ENCODE measurements at places on chromosomes 4 and X. TPM values are rescaled to one million over a fixed set of nuclear protein-coding genes. Genes with fewer than 3 reads are reported as not detected.

Gene LETM1
- 57.5 TPM for total RNA-seq

- DNase-seq, result no peak
These were observed 62.4 kb downstream of the NBDY start for GRCh38 chrX:56791456-56791855.

- no peak for DNase-seq
These were observed 1.1 kb downstream of the PLXNA3 start for GRCh38 chrX:154458954-154459778.

DNA sequence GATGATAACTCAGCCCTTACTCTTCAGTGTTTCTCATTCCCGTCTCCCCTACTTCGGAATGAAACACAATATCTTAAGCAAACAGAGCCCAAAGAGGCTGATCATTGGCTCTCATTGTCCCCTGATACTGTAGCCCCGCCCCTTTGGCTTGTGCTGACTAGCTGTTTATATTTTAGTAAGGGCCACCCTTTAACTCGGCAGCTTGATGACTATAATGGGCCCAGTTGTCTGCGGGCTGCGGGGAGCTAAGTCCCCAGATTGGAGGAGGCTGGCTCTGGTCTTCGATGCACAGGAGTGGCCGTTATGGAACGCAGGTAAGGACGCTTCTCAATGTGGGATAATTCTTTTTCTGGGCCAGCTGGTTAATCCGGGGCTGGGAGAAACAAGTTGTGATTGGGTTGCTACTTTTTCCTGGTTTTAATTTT lies at the start of gene TRIM2:
Gene TRIM2, plus strand, starts transcription at position 197 of the 425 bp plus-strand sequence. Its CDS starts 88 bp downstream, at position 285.
- peak; percentile 10 for DNase-seq

DNA sequence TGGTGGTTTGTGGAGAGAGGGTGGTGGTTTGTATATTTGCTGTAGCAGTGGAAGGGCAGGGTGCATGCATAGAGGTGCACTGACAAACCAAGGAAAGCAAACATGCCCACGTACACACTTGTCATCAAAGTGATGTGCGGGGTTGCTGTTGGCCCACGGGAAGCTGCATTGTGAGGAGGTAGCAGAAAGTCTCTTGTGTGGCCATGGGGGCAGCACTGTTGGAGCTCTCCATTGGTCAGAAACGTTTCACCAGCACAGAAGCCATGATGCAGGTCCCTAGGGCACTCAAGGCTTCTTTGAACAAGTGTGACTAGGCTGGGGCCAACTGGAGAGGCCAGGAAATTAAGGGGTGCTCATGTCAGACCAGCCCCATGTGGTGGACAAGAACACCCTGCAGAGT lies 174.8 kb upstream of the KLF8 start:
- no peak for DNase-seq

DNA sequence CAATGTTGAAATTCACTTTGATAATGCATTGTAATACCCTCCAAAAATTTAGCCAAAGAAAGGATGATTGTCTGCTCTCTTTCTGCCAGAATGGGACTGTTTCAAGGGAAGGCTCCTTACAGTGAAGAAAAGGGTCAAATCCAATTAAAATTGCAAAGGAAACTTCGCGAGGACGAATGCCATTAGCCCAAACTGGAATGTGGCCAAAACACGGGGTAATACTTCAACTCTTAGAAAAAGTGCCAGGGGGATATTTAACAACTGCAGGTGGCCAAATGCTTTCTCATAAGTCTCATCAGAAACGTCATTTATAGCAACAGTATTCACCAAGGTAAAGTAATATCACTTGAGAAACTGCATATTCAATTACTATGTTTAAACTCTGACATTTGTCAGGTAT lies 29.0 kb downstream of the NKX3-2 start:
- no peak for DNase-seq

Gene GC
- not detected for total RNA-seq

- DNase-seq, result no peak
These were observed 586.4 kb downstream of the PRR32 start for GRCh38 chrX:127405946-127406345.

GRCh38 chrX:10198254-10198653 lies 41.5 kb downstream of the CLCN4 start:
- no peak for DNase-seq

DNA sequence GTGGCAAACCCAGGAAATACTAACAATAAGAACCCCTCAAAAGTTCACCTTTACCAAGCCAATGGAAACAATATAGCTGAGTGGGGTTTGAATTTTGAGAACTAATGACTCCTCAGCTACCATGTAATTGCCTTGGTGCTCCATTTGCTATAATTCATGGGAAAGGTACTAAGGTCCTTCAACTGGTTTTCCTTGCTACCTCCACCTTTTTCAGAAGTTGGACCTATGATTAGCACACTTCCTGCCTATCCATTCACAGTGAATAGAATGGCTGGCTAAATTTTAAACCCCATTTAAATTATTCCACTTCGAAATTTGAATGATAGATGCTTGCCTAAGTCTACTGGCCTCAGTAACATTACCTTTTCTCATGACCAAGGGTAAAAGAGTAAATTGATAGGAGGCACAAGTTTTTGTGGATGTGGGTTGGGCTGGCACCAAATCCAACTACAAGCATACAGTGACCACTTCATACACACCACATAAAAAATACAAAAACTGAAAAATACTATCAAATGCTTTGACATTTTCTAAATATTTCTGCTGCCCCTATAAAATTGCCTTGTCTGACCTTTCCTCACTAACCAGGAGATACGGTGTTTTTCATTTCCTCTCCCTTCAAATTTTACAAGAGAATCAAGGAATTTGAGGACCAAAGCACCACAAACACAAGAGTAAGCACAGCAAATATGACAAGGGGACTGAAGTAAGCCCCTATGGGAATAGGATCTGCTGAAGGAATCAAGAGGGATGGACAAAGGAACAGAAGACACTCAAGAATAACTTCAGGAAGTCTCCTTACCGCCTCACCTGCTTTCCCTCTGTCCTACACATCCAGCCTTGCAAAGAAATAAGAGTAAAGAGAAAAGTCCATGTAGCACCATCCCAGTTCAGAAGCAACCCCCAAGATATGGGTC lies 255.5 kb downstream of the CHIC1 start:
- DNase-seq, result no peak

Gene SMIM10
- 0.76 TPM for total RNA-seq

Gene GALNTL6
- 0.35 TPM for total RNA-seq

DNA sequence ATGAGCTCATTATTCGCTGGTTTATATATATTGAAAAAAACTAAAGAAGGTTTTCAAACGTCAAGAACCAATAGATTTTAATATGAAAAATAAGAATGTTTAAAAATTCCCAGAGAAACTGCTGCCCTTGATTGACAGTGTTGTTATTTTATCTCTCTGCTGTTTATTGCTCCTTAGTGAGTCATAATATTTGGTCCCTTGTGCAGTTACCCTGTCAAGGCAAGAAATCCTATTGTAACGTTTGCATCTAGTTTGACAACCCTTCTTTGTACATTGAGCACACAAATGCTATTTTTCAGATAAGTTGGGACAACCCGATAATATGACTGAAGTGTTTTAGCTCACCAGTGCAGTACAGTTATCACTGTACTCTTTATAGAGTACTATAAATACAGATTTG lies 349.4 kb downstream of the CCSER1 start:
- no peak for DNase-seq

GRCh38 chr4:21649391-21650090 lies 299.0 kb downstream of the KCNIP4 start:
- DNase-seq, result no peak

GRCh38 chrX:74277846-74278245 lies 26.1 kb upstream of the ZCCHC13 start:
- DNase-seq, result no peak

GRCh38 chr4:159006202-159006601 lies 96.7 kb upstream of the RAPGEF2 start:
- no peak for DNase-seq

DNA sequence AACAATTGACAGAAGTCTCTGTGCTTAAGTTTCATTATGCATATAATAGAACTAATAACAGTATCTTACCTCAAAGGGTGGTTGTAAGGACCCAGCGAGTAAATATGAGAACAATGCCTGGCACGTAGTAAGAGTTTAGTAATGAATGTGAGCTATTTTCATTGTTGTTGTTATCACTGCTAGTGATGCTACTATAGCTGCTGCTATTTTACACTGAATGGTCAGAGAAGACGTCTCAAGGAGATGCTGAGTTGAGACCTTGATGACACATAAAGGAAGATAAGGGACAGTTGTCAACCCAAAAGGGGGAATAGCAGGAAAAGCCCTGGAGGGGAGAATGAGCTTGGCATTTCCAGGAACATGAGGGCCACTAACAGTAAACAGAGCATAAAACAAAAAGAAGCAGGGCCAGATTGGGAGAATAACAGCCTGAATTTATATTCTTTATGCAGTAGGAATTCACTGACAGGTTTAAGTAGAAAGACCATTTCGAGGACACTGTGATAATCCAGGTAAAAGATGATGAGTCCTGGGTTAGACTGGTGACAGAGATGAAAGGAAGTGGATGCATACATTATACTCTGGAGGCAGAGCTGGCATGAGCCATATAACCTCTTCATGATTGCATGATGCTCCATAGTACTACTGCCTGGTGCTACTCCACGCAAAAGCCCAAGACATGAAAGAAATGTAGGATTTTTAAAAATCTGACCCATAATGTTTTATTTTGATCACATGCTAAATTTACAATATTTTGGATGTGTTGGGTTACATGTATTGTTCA lies 23.1 kb downstream of the ATP8A1 start:
- DNase-seq, result no peak

- DNase-seq, result no peak
These were observed 218.8 kb downstream of the MAGEB17 start for GRCh38 chrX:16386126-16386525.

DNA sequence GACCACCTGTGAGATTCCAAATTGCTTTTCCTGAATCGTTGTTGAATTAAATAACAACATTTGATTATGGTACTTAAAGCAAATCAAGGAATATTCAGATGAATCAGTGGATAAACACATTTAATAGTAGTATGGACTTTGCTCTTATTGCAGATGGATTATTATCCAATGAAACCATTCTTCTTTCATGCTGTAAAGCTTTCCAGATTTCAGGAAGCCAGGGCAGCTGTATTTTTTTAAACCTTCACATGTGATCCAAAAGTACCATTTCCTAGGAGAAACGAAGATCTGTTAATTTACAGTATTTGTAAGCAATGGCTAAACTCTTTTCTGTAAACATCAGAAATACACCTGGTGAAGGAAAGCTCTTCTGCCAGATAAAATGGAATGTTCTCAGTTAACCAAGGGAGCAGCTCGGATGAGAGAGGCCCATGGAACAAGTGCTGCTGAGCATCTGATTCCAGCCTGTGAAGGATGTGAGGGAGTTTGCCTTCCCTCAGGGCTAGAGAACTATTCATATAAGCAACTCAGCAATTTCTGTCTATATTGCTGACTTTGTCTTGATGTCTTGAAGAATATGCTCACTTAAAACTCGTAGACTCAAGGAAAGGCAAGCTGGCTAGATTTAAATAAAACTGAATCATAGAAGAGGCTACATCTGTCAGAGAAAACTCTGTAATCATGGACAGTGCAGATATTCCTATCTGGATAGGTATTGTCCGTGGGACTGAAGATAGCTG lies 94.4 kb upstream of the LIMCH1 start:
- no peak for DNase-seq

Gene GAGE2A
- total RNA-seq, result not detected

- DNase-seq, result peak; percentile 45
These were observed 10.5 kb downstream of the PTTG2 start for GRCh38 chr4:37970702-37971101.

GRCh38 chr4:98508248-98508647 lies 150.2 kb downstream of the TSPAN5 start:
- no peak for DNase-seq

DNA sequence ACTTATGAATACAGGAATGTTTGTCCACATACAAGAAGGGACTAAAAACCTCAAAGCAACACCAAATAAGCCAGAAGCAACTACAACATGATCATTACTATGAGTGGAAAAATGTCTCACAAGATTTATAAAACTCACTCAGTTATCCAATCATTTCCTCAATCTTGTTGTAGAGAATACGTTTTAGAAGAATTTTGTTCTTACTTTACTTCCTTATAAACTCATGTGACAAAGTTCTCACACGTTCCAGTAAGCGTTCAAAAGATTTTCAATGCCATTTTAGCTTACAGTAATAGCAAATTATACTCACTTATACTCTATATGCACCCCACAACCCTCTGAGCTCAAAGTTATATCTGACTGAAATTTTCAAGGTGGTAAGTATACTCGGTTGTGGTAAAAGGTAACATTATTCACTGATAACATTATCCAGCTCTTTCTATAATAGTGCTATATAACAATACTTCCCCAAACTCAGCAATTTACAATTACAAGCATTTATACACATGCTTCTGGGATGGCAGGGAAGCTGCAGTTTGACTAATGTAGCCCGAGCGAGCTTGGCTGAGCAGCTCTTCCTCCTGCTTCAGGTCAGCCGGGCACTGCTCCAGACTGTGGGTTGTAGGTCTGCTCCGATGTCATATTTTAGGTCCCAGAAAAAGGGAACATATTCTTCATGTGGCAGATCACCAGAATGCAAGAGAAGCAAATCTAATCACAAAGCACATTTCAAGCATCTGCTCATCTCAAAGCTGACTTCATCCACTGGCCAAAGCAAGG lies 226.3 kb downstream of the RCHY1 start:
- no peak for DNase-seq

DNA sequence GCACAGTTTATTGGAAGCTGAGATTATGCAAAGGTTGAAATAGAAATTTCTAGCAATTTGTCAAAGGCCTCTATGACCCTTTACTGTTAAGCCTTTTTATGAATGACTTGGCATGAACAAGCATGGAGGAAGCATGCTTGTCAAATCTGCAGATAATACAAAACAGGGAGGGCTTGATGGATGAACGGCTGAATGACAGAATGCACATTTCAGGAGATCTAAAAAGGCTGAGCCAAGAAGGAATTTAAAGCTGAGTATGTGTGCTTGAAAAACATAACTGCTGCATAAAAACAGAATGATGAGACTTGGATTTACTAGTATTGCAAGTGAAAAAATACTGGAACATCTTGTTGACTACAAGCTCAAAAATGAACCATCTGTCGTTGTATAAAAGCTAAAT lies 29.0 kb upstream of the UBE2K start:
- DNase-seq, result no peak

- no peak for DNase-seq
These were observed 49.3 kb downstream of the NPNT start for GRCh38 chr4:105944540-105944939.

DNA sequence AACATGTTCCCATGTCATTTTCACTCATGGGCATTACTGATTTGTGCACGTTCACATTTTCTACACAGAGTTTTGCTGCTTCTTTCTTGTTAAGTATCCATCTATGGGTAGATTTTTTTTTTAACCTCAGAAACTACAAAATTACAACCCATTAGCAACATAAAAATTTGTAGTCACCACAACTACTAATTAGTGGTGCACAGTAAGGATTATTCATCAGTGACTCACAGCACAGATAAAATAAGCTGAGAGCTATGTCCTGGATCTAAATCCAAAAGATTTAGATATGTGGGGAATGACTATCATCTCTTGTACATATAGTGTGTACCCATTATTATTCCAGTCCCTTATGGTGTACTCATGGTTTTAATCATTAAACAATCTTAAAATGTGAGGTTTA lies 19.7 kb upstream of the AMELX start:
- DNase-seq, result no peak

Gene ATP8A1
- 9.7 TPM for total RNA-seq

- DNase-seq, result no peak
These were observed 1.4 kb downstream of the JADE3 start for GRCh38 chrX:46913667-46914066.
